Parietal lobe (tissue), 2 donors: ENCODE measurements at places on chromosomes 16 and 17. TPM values are rescaled to one million over a fixed set of nuclear protein-coding genes. Genes with fewer than 3 reads are reported as not detected.

SALL1 gene
- 11.9 TPM for total RNA-seq

WNT3 gene
- total RNA-seq: 6.3 TPM

CCL3 gene
- 2.8 TPM for total RNA-seq

CLEC3A gene
- total RNA-seq: not detected

PTX4 gene
- not detected for total RNA-seq

KRT20 gene
- not detected for total RNA-seq

PLD6 gene
- total RNA-seq: 6.9 TPM

HOXB3 gene
- not detected for total RNA-seq

GCSH gene
- 21.3 TPM for total RNA-seq

PROCA1 gene
- total RNA-seq: 5.0 TPM

CHD9NB gene
- not detected for total RNA-seq

DUXB gene
- not detected for total RNA-seq

TPPP3 gene
- total RNA-seq: 3.8 TPM

SOX15 gene
- total RNA-seq: 1.6 TPM

EXOC3L1 gene
- total RNA-seq: 0.63 TPM

MT1A gene
- total RNA-seq: not detected

PRSS22 gene
- not detected for total RNA-seq

TP53TG3F gene
- total RNA-seq: not detected

CPSF4L gene
- not detected for total RNA-seq

DHRS7C gene
- total RNA-seq: not detected

CCL4 gene
- total RNA-seq: 2.8 TPM

CES3 gene
- total RNA-seq: 2.5 TPM

PDP2 gene
- total RNA-seq: 12.5 TPM

TP53TG3B gene
- not detected for total RNA-seq

IRF8 gene
- total RNA-seq: 3.1 TPM

OR1A1 gene
- not detected for total RNA-seq

ABCC12 gene
- total RNA-seq: 1.3 TPM

TBC1D3B gene
- total RNA-seq: 13.5 TPM

ASGR1 gene
- 12.5 TPM for total RNA-seq

TBC1D3C gene
- total RNA-seq: 1.9 TPM

IGFBP4 gene
- 7.8 TPM for total RNA-seq

TMED6 gene
- total RNA-seq: not detected

ABCC11 gene
- total RNA-seq: 0.31 TPM

PIGW gene
- total RNA-seq: 5.0 TPM

BRIP1 gene
- total RNA-seq: 7.5 TPM

PRAC2 gene
- not detected for total RNA-seq

TNFSF13 gene
- 0.94 TPM for total RNA-seq

PDILT gene
- not detected for total RNA-seq

MYH2 gene
- not detected for total RNA-seq

CCL5 gene
- total RNA-seq: not detected
